Panc1 (cell line): ENCODE measurements at places on chromosomes 4 and X. TPM values are rescaled to one million over a fixed set of nuclear protein-coding genes. Genes with fewer than 3 reads are reported as not detected.

DNA sequence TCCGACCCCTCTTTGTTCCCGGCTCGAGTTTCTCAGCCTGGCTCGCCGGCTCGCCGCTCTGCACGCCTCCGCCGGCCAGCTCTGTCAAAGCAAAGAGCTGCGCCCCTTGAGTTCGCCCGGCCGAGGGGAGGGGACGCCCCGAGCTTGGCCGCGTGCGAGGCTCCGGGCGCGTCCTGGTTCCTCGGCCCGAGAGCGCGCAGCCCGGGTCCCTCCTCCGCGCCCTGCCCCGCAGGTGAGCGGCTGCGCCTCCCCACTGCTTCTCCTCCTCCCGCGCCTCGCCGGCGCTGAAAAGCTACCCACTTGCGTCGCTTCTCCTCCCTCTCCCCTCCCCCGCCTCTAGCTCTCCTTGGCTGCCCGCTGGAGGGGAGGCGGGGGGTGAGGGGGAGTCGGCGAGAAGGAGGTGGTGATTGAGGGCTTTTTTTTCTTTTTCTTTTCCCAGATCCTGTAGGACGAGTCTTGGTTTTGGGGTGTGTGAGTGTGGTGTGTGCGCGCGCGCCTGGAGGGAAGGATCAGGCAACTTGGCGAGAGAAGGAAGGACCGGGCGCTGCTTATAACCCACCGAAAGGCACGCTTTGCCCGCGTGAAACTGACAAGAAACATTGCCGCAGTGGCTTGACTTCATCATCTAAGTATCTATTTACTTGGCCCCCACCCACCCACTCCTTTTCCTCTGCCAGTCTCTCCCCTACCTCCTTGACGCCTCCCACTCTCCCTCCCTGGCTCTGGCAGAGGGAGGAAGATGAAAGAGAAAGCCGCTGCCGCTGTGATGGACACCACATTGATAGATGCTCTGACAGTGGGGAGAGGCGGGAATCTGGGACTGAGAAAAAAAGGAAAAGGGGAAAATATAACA is at the start of gene LEF1:
Gene LEF1 (minus strand): TSS at position 262 of the 853 bp plus-strand sequence. CDS start 1,165 bp downstream, outside the sequence.
- H3K36me3 ChIP-seq = no peaks in the 10 kb centered on the region
- H3K27me3 ChIP-seq = peaks cover 31% of the 10 kb centered on the region
- no peak within 1 kb of the TSS for H3K27ac ChIP-seq
- no peak for DNase-seq
- no peaks in the 10 kb centered on the region for H3K4me1 ChIP-seq

GRCh38 chrX:55867708-55868107 is 150.2 kb downstream of the RRAGB start:
- H3K4me3 ChIP-seq = no peak overlapping the region
- no peaks in the 10 kb centered on the region for H3K27me3 ChIP-seq
- no peaks in the 10 kb centered on the region for H3K36me3 ChIP-seq
- H3K27ac ChIP-seq = no peak overlapping the region

- no peaks in the 10 kb centered on the region for H3K36me3 ChIP-seq
- no peaks in the 10 kb centered on the region for H3K27me3 ChIP-seq
- no peaks in the 10 kb centered on the region for H3K4me1 ChIP-seq
- no peak overlapping the region for H3K27ac ChIP-seq
- H3K4me3 ChIP-seq = no peak overlapping the region
- no peak for DNase-seq
Measured at GRCh38 chr4:71235311-71236201, 103.3 kb upstream of the SLC4A4 start.

DNA sequence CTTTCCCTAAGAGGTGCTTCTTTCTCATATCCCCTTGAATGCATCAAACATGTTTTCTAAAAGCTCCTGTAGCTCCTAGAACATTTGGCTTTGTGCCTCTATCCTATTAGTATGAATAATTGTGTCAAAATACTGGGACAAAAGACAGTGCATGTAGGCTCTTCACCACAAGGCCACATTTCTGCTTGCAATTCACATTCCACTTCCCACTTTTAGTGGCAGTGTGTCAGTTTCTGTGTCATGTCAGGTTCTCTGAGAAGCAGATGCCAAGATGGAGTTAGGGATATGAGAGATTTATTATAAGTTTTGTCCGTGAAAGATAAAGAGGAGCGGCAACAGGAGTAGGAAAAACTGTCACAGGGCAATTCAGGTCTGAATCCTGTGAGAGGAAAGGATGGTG is 61.3 kb upstream of the GPRIN3 start:
- H3K36me3 ChIP-seq = no peaks in the 10 kb centered on the region
- DNase-seq = no peak
- no peak overlapping the region for H3K27ac ChIP-seq
- H3K27me3 ChIP-seq = no peaks in the 10 kb centered on the region

GRCh38 chr4:8657381-8658088 is 65.0 kb downstream of the CPZ start:
- no peaks in the 10 kb centered on the region for H3K36me3 ChIP-seq
- DNase-seq = no peak
- H3K27ac ChIP-seq = no peak overlapping the region
- H3K27me3 ChIP-seq = no peaks in the 10 kb centered on the region

The EXOC1L gene
- total RNA-seq = not detected

DNA sequence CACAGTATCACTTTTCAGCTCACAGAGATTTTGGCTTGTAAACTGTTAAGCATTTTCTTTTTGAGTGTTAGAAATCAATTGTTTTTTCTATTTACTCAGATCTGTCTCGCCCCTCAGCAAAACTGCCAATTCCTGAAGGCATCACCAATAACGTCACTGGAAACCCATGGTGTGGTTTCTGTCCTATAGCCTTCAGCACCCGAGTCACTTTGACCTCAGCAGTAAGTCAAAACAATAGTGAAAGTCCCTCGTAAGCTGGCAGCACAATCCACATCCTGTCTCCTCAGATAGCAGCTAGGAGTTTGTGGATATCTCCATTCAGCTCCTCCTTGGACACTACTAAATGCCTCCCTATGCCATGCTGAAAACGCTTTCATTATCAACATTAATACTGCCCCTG is 1787.4 kb upstream of the ADGRL3 start:
- H3K27ac ChIP-seq = no peak overlapping the region
- DNase-seq = no peak
- H3K4me3 ChIP-seq = no peak overlapping the region
- H3K36me3 ChIP-seq = no peaks in the 10 kb centered on the region
- no peaks in the 10 kb centered on the region for H3K4me1 ChIP-seq
- no peaks in the 10 kb centered on the region for H3K27me3 ChIP-seq

GRCh38 chr4:182023469-182023868 is 219.7 kb upstream of the TENM3 start:
- no peaks in the 10 kb centered on the region for H3K36me3 ChIP-seq
- no peak overlapping the region for H3K27ac ChIP-seq
- no peak overlapping the region for H3K4me3 ChIP-seq
- no peaks in the 10 kb centered on the region for H3K4me1 ChIP-seq
- no peaks in the 10 kb centered on the region for H3K27me3 ChIP-seq

- H3K27ac ChIP-seq = no peak overlapping the region
- H3K27me3 ChIP-seq = no peaks in the 10 kb centered on the region
- no peaks in the 10 kb centered on the region for H3K36me3 ChIP-seq
- DNase-seq = no peak
Measured at GRCh38 chrX:154298312-154298711, 2.7 kb downstream of the TKTL1 start.

DNA sequence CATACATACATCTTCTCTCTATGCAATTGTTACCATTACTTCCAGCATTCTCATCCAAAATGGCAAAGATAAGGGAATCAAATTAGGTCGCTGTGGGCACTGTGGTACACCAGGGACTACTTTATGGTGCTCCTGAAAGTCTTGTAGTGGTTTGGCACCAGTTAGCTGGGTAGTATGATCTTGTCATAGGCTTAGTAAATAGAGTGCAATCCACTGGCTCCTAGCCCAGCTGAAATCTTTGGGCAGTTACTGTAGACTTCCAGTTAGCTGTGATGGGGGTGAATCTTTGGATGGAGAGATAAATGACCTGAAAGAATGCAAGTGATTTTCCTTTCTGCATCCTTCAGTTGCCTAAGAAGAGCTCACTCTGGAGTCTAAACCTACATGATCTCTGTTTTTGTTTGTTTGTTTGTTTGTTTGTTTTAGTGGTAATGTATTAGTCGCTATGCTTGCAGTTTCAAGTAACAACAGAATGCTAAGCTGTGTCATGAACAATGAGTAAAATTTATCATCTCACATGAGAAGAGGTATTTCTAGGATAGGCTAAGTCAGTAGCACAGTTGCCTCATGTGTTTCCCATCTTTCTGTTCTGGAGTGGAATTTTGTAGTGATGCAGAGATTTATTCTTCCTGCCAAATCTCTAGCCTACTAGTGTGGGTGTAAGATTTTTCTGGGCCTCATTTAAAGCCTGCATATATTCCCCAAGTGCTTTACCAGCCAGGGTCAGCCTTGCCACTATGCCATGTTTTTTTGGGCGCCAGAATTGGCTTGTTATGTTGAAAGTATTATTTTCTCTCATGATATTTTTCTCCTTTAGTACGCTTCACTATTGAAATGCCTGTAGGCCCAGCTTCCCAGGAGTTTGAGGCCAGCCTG is 24.2 kb downstream of the HERC3 start:
- no peak overlapping the region for H3K4me3 ChIP-seq
- no peaks in the 10 kb centered on the region for H3K36me3 ChIP-seq
- DNase-seq = peak; percentile 75
- H3K4me1 ChIP-seq = no peaks in the 10 kb centered on the region

The BRS3 gene
- not detected for total RNA-seq

The ELMOD2 gene
- 20.9 TPM for total RNA-seq

GRCh38 chr4:7635445-7636239 is 200.9 kb upstream of the PSAPL1 start:
- H3K27ac ChIP-seq = no peak overlapping the region
- H3K4me3 ChIP-seq = no peak overlapping the region

The HPGD gene
- 1.2 TPM for total RNA-seq

The FGF13 gene
- not detected for total RNA-seq

- H3K36me3 ChIP-seq = no peaks in the 10 kb centered on the region
- DNase-seq = no peak
- no peak overlapping the region for H3K27ac ChIP-seq
Measured at GRCh38 chr4:59612235-59612634, 1587.9 kb upstream of the ADGRL3 start.

DNA sequence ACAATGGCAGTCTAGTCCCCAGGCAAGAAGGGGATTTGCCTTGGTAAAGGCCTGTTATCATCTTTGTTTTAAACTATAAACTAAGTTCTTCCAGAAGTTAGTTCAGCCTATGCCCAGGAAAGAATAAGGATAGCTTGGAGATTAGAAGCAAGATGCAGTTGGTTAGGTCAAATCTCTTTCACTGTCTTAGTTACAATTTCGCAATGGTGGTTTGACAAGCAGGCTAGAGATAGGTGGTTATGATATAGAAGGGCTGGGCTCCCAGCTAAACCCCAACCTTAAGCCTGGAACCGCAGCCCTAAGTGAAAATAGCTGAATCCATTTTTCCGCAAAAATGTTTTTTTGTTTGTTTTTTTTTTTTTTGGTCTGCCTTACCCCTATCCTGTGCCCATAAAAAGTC is 41.8 kb upstream of the NEIL3 start:
- H3K4me1 ChIP-seq = no peaks in the 10 kb centered on the region
- H3K27ac ChIP-seq = no peak overlapping the region
- DNase-seq = no peak
- H3K27me3 ChIP-seq = no peaks in the 10 kb centered on the region
- no peaks in the 10 kb centered on the region for H3K36me3 ChIP-seq

DNA sequence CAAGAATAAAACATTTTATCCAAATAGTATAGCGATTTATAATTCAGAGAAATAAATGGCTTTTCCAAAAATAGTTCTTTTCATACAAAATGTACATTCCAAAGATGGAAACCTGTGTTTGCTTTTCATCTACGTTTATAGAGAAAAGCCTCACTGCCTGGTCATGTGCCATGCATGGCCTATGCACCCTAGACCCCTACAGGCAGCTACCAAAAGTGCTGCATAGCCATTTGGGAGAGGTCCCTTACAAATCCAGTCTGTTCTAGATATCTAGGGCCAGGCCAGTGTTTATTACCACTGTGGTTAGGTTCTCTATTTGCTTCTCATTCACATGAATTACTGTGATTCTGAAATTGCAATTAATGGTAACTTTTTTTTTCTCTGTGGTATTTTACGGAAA is 17.2 kb downstream of the HMGB2 start:
- H3K4me3 ChIP-seq = no peak overlapping the region
- peaks cover 6% of the 10 kb centered on the region; the same call in 1 of the 2 replicates for H3K4me1 ChIP-seq
- no peaks in the 10 kb centered on the region for H3K27me3 ChIP-seq
- no peak overlapping the region for H3K27ac ChIP-seq
- DNase-seq = no peak
